Dermis microvascular lymphatic vessel endothelial cell (primary cell): ENCODE measurements at places on chromosomes 6 and 20. TPM values are rescaled to one million over a fixed set of nuclear protein-coding genes. Genes with fewer than 3 reads are reported as not detected.

DNA sequence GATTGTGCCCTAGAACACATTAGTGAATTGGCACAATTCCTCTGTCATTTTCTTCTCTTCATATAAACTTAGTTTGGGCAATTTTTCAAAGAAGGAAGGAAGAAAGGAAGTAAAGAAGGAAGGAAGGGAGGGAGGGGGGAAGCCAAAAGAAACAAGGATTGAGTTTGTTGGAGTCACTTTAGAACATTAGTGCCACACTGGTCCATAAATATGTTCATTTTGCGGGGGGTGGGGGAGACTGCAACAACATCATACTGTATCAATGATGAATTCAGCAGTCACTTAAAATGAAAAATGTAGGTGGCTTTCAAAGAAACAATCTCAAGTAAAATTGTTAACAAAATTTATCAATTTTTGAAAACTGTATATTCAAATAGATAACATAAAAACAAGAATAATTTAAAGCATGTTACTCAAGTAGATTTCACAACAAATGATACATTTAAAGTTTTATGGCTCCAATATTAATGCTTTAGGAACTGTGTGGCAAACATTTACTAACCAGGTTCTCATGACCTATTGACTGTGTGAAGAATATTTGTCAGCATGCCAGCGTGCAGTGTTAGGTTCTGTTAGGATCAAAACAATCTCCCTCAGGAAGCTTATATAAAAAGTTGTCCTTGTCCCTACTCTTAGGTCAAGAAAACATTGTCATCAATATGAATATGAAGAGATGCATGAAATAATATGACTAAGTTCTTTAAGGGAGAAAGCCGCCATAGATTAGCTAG is 208.1 kb upstream of the AGPAT4 start:
- DNase-seq = peak; percentile 93

- DNase-seq = no peak
Measured at GRCh38 chr6:18663011-18663410, 275.9 kb downstream of the RNF144B start.

The SLC26A8 gene
- total RNA-seq = not detected in 2 replicates

DNA sequence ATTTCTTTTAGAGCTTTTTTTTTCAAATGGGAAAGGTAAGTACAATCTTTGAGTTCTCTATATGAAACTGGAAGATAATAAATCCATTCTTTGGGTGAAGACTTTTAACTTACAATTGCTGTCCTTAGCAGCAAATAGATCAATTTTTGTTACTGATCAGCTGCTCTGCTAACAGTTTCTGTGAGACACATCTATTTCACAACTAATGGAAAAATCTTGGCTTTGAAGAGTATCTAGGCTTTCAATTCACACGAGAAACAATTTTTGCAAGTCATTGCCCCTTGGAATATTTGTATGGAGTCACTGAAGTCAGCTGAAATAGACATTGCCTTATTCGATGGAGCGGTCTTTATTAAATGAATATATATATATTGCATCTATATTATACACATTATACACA is 20.5 kb upstream of the ARG1 start:
- no peak for DNase-seq

- DNase-seq = no peak
Measured at GRCh38 chr20:18637224-18637623, 49.4 kb downstream of the DTD1 start.

DNA sequence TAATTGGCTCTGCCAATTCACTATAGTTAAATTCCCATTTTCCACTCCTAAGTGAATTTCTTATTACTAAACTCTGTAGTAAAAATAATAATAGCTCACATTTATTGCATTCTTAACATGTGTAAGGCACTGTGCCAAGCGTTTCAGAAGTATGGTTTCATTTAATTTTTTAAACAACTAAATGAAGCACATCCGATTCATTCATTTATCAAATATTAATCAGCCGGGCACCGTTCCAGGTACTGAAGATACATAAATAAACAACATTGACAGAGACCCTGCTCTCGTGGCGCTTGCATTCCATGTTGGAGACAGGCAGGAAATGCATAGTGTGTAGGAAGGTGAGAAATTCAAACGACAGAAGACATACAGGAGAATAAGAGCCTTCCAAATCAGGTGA is 423.2 kb upstream of the JARID2 start:
- DNase-seq = no peak

DNA sequence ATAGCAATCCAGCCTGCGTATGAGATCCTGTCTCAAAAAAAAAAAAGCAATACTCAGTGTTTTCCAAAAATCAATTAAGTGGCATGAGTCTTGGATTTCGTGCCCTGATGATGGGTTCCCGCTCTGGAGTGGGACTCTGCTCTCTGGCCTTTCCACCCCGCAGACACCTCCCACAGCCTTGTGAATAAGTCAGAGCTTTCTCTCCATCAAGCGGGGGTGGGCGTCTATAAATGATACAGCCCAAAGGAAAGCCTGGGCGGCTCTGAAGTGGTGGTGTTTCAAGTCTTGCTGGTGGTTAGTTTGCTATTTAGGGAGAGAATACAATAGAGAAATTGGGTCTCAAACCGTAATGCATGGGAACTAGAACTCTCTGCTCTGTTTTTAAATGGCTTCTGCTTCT is 52.5 kb upstream of the TAGAP start:
- no peak for DNase-seq

DNA sequence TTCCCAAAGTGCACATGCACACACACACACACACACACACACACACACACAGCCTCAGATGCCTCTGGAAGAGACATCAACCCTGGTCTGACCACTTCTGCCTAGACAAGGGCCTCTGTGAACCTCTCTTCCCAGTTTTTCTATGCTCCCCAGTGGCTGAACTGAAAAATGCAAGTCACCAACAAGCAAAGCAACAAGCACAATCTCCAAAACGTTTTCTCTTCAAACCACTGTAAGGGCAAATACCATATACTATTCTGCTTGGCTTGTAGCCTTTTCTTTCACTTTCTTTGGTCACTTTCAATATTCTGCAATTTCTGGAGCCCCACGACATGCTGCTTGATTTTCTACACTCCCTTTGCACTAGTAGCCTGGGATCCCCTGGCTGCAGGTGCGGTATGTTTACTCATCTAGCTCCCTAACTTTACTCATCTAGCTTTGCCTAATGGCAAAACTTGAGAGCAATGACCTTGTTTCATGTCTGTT is 121.4 kb upstream of the DST start:
- peak; percentile 56 for DNase-seq

GRCh38 chr6:14117158-14118090 is at the start of gene CD83:
Gene CD83, plus strand, starts transcription at chr6:14117772. Its CDS starts 40 bp downstream, at chr6:14117812.
- DNase-seq = peak; percentile 77

The APOM gene
- total RNA-seq = 0.39 and 0.51 TPM in 2 replicates

The MCM8 gene
- total RNA-seq = 4.7 and 5.9 TPM in 2 replicates

The MYCT1 gene
- total RNA-seq = 120 and 209 TPM in 2 replicates

GRCh38 chr20:19648024-19648423 is 110.0 kb upstream of the RIN2 start:
- DNase-seq = no peak

DNA sequence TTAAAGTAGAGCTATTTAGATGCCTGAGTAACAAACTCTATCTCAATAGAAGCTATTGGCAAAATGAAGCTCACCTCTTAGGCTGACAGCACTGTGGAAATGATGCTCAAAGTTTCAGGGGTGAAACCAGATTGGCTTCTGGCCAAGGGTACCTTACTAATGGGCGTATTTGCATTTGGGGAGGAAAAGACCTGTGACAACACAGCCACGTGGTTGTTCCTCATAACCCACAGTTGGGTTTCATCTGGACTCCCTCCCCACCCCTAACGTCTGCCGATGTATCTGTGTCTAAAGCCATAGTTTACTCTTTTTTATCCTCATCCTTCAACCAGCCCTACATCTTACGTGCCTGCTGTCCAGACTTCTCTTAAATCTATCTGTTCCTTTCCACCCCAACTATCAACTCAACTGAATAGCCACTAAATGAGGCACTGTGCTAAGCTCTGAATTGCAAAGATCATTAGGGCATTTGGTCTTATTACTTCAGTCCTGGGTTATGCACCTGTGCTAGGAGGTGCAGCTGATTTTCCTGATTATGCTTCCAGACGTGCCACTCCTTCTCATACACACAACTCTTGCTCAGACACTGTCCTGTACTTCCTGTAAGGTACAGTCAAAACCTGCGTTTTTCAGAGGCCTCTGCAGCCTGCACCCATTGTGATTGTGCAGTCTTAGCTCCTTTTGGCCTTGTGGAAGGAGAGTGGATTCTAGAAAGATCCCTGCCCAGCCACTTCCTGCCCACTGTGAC is 80.6 kb upstream of the ARMC2 start:
- DNase-seq = no peak

DNA sequence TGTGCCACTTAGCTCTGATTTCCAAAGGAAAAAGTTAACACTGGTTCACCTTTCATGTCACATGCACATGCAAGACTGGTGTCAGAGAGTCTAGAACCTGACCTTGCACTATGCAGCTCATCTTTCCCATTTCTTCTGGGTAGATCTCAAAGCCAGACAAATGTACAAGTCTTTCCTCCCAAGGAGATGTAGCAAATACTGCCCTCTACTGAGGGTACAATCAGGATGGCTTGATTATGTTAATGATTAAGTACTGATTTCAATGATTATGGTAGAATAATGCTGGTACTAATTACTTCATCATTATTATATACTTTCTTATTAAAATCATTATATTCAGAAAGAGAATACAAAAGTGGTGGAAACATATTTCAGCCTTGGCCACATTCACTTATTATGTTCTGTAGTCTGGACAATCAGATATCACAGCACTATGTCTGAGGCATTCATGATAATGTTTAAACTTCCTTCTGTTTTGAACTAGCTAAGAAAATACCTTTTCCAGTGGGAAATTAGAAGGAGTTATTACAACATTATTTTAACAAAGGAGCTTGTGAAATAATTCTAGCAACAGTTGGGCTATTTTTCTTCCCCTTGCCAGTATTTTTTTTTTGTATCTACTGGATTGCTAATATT is 68.5 kb upstream of the FOXO3 start:
- peak; percentile 66 for DNase-seq

DNA sequence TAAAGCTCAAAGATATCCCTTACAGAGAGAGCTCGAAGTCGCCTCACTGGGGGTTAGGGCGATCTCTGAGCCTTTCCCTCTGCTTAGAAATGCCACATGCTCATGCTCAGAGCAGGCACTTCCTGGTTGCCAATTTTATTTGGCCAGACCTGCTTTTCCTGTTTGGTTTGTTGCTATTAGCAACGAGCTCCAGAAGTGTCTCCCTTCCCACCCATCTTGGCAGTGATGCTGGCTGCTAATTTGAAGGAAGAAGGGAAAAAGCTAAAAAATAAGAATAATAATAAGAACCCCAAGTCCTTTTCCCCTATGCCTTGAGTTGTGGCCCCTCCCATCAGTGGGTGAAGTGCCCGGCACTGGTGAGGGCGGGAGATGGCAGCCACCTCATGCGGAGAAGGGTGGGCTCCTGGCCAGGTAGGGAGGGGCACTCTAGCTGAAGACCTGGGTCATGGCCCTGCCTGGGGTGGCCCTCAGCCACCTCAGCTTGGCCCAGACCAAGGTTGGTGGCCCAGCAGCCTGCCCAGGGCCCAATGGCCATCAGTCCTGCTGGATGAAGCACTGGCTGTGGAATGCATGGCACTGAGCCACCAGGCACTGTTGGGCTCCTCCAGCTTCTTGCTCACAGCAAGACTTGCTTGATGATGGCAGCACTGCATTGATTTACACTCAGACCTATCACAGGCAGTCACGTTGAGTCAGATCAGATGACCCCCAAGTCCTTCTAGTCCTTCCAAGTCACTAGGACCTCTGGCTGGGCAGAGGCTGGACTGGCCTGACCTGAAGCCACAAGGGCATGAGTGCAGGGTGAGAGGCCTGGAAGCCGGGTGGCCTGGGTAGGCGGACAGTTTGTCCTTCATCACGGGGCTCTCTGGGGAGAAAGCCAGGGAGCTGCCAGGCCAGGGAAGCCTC is 79.0 kb downstream of the SYNJ2 start:
- DNase-seq = peak; percentile 95

- DNase-seq = no peak
Measured at GRCh38 chr20:1831096-1831495, 64.1 kb upstream of the SIRPA start.

GRCh38 chr20:32017711-32018251 is 7.5 kb downstream of the CCM2L start:
- no peak for DNase-seq

DNA sequence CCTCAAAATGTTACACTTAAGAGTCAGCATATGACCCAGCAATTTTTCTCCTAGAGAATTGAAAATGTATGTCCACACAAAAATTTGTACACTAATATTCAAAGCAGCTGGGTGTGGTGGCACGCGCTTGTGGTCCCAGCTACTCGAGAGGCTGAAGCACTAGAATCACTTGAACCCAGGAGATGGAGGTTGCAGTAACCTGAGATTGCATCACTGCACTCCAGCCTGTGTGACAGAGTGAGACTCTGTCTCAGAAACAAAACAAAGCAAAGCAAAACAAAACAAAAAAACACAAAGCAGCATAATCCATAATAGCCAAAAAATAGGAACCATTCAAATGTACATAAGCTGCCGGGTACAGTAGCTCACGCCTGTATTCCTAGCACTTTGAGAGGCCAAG is 1.6 kb upstream of the RPF2 start:
- DNase-seq = no peak

The NTSR1 gene
- total RNA-seq = under 0.01 TPM in 2 replicates

GRCh38 chr6:139926711-139927110 is 552.3 kb upstream of the CITED2 start:
- DNase-seq = no peak

GRCh38 chr6:72081871-72082270 is 195.5 kb downstream of the RIMS1 start:
- no peak for DNase-seq

DNA sequence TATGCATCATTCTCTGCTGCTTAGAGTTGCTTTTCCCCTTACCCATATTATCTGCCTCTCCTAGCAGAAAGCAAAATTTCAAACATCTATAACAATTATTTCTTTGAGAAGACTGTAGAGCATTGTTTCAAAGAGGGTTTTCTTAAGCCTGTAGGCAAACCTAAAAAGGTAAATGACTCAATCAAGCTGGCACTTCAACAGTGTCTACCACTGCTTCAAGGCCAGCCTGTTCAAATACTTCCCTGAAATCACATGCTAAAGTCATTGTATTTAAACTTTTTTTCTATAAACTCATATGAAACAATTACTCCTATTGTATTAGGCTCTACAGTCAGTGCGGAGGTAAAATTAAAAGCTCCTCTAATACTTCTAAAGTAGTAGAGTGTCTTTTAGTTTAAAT is 87.1 kb downstream of the OGFRL1 start:
- DNase-seq = no peak

The NOX3 gene
- not detected in 2 replicates for total RNA-seq

GRCh38 chr20:3382836-3383235 is 24.6 kb downstream of the DNAAF9 start:
- DNase-seq = no peak

DNA sequence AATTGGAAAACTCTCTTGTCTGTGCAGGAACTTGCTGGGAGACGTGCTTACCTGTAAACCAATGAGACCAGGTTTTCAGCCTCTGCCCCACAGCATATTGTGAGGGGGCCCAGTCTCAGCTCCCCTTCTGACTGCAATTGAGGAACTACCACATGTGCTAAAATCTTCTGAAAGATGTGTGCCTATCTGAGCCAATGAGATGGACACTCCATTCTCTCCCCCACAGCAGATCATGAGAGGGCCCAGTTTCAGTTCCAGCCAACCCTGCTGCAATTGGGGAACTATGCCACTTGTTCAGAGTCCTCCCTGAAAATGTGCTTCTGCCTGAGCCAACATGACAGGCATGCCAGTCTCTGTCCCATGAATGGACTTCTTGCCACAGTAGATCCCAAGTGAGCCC is 20.9 kb upstream of the PI3 start:
- no peak for DNase-seq

The OR2H1 gene
- under 0.01 TPM in 1 of 2 replicates, not detected in the other for total RNA-seq
